ENCODE measurements at places on chromosomes 6 and 20.
A peak's percentile ranks its signal among the peaks of the same experiment; 100 is the strongest.

GRCh38 chr6:84074988-84075781 is 41.6 kb downstream of the MRAP2 start:
- peak; percentile 79 for DNase-seq

- no peak for DNase-seq
Measured at GRCh38 chr6:111050261-111051023, 36.9 kb upstream of the SLC16A10 start.

DNA sequence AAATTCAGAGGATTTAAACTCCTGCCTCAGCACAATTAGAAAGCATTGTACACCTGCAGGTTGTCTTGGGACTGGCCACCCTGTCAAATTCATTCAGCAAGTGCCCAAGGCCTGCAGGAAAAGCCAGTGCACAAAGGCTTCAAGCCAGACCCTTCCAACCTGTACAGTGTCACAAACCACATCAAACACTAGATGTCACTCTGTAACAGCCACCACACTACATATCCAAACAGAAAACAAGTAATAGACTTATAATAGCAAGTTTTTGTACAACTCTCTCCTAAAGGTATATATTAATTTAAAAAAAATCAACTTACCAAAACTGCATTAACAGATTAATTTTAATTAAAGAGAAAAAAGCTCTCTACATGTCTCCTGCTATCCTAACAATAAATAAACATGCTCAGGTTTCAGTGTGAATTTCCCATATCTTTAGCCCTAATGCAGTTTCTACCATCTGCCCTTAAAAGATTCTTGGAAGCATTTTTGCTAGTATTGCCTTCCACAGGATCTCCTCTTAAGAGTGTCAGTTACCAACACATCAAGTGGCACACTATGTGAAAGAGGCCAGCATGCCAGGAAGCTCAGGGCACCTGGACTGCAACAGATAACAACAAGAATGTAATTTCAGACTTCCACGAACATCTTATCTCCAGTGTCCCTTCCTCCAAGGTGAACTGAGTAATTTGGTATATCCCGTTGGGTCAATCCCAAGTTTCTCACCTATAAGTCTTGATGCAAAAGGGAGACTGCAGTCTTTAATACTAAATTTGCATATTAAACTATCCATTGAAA is 47.5 kb downstream of the RALGAPA2 start:
- DNase-seq, result peak; percentile 44

DNA sequence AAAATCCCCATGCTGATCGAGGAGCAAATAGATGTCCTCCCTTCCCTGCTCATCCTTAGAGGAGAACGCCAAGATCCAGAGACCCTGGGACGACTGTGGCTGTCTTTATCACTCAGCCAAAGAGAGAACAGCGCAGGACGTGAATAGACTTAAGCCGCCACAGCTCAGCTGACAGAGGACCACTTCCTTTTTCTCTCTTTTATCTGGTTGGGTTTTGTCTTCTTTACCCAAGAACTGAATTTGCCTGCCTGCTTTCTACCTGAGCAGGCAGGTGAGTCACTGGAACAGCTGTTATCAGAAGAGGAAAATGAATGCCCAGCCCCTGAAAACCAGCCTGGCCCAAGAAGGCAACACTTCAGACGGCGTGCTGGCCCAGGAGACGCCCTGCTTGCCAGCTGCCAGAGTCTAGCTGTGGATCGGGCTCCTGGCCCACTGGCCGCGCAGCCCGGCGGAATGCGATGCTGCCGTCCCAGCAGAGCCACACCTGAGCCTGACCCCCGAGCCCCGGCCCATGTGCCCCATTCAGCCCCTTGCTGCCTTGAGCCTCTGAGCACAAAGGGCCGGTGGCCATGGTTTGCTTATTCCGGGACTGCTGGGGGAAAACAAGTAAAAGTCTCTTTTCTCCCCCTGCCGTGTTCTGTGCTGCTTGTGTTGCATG is 82.1 kb downstream of the TCP11 start:
- no peak for DNase-seq

- no peak for DNase-seq
Measured at GRCh38 chr20:20518263-20518662, 150.4 kb downstream of the INSM1 start.

DNA sequence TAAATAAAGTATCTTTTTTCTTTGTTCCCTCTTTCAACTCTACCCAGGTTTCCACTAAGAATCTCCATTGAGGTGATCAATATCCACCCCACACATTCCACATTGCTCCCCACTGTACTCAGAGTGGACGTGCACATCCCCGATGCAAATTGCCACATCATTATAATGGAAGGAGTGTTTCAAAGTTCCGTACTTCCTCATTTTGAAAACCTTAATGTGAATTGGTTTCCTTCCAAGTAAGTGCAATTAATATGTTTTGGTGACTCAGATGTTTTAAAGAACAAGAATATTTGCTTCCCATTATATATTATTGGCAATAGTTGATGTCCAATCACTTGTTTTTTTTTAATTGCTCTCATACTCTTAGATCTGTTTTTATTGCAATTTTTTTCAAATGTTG is 463.6 kb downstream of the HACE1 start:
- no peak for DNase-seq

DNA sequence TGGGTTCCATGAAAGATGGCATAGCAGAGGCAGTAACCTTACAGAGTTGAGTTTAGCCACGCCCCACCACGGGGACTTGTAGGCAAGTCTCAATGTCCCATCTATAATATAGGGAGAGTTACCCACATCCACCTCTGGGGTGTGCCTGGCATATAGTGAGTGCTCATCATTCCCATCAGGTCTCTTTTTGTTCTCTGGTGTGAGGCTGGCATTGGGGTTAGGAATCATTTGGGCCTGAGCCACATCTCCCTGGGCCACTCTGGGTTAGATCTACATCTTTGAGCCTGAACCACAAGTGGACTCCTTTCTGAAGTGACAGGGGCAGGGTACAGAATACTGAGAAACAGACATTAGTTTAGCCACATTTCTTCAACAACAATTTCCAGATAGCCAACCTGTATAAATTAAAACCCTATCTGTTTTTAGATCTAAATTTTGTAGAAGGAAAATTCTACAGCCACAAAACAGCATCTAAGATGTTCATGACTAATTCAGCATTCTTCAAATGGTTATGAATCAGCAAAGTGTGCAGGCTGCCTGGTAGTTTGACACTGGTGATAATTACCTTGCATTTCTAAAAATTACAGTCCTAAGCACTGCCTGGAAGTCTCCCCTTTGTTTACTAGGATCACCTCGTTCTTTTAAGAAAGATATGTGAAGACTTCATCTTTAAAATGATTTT is 20.1 kb downstream of the RNF24 start:
- no peak for DNase-seq

All from SJCRH30 (cell line).